ENCODE measurements at places on chromosomes 1 and 21.

- no peak for DNase-seq
These were observed 80.2 kb upstream of the CHODL start for GRCh38 chr21:18164483-18164882.

DNA sequence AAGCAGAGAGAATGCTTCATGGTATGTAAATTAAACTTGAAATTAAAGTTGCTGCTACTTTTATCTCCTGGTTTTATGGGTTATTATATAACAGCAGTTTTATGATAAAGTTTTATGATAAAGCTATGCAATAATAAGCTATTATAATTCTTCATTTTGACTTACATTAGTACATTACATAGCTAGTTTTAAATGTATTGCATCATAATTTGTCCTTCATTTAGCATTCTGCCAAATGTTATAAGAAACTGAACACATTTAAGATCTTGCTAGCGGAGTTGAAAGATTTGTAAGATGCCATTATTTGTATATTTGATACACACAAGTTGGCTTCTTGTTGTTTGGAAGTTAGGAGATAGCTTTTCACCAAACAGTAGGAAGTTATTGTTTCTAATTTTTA is 101.6 kb downstream of the LRRC40 start:
- DNase-seq, result no peak

DNA sequence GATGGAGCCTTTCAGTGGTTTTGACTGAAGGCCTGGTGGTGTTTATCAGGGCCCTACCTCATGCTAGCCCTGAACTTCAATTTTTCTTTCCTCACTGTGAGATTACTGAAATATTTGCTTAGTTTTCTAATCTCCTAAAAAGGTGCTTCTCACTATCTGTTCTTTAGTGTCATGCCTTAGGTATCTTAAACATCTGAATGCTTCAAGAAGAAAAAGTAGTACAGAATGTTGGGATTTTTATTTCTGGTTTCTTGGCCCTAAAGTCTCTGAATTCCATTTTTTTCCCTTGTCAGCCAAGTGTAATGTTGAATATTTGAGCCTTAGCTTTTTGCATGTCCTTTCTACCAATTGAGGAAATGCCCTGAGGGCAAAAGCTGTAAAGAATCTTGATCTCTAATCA is 47.9 kb upstream of the PRKACB start:
- DNase-seq, result no peak

- peak; percentile 37 for DNase-seq
These were observed 3.3 kb downstream of the B3GALT2 start for GRCh38 chr1:193183019-193183627.

DNA sequence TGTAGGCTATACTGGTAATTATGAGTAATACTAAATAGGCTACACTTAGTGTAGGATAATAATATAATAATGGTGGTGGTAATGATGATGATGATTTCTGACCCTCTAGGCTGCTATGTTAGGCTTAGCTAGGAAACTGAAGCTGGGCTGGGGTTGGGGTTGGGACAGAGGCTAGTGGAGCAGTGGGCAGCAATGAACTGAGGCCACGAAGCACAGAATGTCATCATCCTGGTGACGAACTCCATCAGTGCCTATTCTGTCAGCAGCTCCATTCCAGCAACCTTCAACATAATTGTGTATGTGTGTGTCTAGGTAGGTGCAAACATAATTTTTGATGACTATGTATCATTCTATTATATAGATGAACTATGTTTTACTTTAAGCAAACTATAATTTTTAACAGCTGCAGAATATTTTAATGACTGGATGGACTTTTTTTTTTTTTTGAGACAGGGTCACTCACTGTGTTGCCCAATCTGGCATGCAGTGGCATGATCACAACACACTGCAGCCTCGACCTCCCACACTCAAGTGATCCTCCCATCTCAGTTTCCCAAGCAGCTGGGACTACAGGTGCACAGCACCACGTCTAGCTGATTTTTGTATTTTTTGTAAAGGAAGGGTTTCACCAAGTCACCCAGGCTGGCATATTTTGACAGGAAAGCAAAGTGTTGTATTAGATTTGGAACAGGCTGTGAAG is 12.9 kb upstream of the CLIC4 start:
- DNase-seq, result no peak

DNA sequence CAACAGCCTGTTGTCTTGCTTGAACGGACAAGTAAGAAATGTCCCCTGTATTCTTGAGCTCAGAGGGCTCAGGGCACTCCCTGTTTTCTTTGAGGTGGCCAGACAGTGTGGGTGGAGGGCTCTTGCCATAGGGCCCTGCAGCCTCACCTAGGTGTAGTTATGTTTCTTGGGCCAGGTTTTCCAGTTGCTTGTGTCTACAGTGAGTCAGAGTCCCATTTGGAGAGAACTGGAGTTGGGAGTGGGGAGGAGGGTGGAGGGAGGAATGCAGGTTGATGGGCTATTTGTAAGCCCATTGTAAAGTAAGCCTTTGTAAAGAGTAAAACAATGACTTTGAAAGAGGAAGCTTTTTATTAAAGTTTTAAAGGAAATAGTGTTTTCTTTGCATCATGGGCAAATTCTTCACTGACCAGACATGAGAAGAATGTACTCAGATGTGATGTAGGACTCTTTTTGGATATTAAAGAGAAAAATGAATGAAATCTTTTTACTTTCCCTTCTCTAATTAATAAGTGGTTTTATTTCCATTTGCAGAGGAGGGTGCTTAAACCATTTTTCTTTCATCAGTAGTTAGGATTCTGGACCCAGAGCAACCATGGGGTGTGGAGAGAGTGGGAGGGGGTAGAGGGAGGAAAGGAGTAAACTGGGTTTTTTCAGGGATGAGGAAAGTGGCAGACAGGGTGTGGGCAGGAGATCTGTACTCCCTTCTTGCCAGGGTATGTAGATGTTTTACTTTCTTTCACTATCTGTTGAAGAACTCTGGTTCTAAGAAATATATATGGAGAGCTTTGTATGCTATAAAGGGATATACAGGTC is 45.1 kb upstream of the MACF1 start:
- DNase-seq, result no peak

GRCh38 chr1:111225717-111226400 is 1.7 kb upstream of the CHI3L2 start:
- DNase-seq, result no peak

DNA sequence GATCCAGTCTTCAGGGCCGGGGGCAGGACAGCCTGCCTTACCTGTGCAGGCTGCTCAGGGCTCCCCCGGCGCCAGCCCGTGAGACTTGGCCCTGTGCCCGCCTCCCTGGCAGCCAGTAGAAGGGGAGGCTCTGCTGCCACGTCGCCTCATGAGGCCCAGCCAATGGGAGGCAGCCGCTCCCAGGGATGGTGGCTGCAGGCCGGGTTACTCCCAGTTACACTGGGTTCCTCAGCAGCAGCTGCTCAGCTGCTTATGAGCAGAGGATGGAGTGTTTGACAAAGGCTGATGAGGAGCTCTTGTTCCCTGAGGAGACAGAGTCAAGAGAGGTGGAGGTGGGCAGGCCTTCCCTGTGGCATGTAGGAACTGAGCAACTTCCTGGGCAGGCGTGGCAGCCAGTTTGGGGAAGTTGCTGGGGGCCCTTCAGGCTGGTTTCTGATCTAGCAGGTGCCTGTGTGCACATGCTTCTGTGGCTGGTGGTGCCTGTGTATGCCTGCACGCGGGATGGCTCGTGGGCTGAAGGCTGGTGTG is 5.5 kb downstream of the MFSD2A start:
- no peak for DNase-seq

DNA sequence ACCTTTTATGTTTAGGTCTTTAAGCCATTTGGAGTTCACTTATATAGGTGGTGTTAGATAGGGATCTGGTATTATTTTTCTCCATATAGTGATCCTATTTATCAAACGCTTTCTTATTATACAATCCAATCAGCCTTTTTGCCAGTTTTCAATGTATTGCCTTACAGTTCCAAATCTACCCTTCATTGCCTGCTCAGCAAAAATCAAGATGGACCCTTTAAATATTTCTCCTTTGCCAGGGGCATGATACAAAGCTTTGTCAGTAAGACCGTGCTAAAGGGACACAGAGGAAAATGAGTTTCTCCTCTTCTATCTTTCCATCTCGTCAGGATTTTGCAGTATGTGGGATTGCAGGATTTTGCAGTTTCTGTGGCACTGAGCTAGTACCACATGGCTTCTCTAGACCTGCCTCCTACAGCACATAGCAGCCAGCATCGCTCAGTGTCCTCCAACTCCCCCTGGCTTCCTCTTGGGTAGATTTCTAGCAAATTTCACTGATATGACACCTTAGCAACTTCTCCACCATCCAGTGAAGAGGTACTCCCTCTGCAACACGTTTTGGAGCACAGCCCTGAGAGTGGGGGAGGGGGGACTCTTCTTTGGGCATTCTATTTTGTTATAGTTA is 22.5 kb upstream of the CAP1 start:
- DNase-seq, result no peak

DNA sequence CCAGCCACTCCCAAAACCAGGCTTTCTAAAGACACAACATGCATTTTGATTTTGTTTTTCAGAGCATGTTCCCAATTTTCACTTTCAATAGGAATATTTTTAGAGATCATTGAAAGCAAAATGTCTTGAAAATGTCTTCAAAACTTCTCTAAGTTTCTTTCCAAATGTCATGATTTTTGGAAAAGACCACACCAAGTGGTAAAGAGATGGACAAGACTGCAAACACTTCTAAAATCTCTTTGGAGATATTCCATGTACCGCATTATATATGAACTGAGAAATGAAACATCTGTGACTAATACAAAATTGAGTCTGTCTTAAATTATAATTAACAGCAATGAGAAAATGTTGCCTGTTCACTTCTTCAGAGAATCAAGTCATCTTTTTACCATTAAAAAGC is 418.0 kb upstream of the PKN2 start:
- DNase-seq, result no peak

DNA sequence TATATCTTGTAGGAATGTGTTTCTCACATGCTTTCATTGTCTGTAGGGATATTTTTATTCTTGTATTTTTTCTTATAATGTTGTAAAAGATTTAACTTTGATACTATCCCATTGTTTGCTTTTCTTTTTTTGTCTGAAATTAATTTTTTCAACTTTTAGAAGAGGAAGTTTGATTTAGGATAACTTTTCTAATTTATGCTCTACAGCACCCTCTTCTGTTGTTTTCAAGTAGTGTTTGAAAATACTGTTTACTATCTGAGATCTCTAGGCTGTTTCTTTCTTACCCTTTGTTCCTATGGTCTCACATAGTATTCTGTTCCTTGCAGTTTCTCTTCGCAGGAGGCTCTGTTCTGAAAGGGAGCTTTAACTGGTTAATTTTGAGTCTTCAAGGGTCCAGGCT is 21.9 kb downstream of the ABCD3 start:
- no peak for DNase-seq

DNA sequence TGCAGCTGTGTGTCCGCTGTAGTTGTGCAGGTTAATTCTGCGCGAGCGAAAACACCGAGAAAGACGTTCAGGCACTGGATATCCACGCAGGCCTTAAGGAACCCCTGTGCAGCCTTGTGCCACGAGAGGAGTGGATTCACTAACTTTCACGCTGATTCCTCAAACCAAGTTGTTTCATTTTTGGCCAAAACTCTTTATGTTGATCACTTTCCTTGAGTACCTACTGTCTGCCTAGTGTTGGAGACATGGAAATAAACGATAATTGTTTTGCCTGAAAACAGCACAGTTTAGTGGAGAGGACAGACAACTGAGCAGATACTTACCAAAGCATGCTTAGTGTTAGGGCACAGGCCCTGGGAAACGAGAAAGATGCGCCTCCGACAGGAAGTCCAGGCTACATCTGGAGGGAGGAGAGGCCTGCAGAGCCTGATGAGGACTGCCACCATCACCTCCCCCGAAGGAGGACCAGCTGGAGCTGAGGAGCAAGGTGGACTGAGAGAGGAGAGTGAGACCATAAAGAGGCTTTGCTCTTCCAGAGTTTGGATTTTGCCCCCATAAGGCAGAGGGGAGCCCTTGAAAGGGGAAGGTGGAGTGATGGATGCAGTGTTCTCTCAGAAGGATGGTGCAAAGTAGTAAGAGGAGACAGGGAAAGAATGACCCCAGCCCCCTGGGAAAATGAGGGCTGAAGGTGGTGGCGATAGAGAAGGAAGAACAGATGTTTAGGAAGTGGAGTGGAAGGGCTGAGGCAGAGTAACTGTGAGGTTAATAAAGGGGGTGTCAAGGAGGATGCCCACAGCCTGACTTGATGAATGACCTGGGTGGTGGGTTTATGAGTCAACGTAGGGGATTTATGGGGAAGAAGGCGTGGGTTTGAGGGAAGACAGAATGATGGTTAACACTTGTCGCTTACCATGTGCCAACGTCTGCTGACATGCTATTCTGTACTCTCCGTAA is 956 bp upstream of the SCAF4 start:
- DNase-seq, result no peak

DNA sequence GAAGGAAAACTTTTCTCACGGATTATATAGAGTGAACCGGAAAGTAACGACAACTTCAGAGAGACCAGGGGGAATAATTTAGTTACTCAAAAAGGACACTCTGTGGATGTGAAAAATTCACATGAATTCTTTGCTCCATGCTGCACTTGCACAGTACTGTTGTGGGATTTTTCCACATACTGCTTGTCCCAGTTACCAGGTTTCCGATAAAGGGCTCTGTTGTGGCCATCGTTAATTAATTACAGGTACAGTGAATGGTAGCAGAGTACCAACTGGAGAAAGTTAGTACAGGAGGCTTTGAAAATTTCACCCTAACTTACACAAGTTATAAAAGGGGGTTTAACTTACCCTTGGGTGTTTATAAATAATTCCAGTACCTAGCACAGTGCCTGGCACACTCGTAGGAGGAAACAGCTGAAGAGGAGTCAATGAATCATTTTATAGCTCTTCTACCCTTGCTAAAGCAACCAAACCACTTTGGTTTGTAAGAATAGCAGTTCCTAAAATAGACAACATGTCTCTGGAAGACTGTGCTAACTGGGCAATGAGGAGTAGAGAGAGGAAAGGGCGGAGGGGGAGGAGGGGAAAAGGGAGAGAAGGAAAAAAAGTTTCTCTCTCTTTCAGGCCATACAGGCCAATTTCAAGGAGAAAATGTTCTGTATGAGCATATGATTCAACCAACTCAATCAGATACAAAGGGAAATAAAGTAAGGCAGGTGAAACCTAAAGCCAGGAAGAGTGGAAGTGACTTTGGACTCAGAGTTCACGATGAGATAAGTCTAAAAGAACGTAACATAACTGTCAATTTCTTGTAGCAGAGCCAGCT is 98.3 kb upstream of the MAGI3 start:
- no peak for DNase-seq

DNA sequence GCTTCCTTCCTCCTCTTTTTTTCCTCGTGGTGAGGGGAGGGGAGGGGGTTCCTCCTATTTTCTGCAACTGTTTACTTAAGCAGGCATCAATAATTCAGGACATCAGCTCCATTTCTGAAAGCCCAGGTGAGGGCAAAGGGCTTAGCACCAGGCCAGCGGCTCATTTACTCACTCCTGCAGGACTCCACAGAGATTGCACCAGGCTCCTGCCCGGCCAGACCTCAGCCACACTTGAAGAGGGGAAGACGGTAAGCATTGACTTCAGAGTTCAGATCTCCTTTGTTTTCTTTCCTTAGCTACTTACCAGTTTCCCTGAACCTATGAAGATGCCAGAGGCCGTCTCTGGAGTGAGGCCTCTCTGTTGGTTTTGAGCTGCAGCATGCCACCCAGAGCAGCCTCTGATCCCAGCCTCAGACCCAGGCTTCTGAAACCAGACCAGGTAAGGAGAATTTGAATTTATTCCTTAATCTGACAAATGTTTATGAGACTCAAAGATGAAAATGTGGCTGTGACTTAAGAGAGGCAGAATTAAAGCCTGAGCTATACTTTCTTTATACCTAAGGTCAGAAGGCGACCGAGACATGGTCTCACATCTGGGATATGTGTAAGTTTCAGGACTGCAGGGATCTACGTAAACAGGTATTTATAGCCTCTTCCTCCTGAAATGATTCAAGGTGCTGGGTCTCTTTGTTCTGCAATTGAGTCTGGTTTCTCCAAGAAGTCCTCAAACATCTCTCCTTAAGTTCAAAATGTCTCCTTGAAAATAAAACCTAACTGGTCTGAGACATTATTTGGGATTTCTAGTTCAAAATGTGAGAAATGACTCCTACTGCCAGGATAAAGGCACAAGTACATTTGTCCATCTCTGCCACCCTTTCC is 272.5 kb upstream of the RUNX1 start:
- no peak for DNase-seq
